ENCODE measurements at places on chromosomes 7 and 10.

DNA sequence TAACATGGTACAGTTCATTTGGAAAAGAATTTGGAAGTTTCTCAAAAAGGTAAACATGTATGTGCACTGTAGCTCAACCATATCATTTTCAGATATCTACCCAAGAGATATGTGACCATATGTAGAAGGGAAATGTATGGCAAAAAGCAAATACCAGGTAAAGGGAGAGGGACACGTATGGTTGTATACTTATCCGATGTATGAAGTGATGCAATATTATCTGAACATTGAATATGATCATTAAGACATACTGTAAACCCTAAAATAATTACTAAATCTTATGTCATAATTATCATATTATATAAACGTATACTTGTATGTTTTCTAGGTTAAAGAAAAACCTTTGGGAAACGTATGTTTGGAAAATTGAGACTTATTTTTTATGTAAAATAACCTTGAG is 367.5 kb upstream of the KCND2 start:
- DNase-seq: no peak

GRCh38 chr10:31520986-31521831 is 202.2 kb downstream of the ZEB1 start:
- no peak for DNase-seq

DNA sequence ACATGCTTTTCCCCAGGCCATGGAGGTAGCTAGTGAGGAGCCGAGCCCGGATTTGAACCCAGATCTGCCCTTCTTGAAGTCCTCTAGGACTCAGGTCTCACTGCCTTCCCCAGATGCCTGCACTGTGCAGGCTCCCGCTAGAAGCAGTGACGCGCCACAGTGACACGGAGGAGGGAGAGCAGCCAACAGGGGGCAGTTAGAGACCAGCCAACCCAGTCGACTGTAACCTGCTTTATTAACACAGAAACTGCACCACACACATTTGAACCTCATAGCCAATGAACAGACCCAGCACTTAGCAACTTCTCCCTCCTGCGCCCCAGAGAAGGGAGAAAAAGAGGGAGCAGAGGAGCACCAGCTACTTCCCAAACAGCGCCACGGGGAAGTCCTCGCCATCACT is 27.4 kb downstream of the PILRA start:
- DNase-seq: no peak

GRCh38 chr7:50209461-50210135 is 94.9 kb upstream of the IKZF1 start:
- DNase-seq: no peak

- no peak for DNase-seq
Measured at GRCh38 chr7:2934211-2934731, 90.2 kb upstream of the GNA12 start.

- no peak for DNase-seq
Measured at GRCh38 chr7:130793855-130794618, 60.0 kb upstream of the KLF14 start.

DNA sequence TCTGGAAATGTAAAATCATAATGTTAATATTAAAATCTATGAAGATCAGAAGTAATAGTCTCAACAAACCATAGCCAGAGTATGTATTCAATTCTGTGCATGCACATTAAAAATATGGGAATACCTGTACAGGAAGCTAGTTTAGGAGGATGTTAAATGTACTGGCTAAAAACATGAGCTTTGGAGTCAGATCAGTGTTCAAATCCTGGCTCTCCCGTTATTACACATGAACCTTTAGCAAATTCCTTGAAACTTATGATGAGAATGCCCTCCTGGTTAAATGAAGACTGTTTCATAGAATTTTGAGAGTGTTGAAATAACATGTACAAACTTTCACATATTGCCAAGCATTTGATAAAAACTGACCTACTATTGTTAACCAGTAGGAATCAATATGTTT is 4.6 kb downstream of the ARL4A start:
- DNase-seq: no peak

- no peak for DNase-seq
Measured at GRCh38 chr7:121279060-121279620, 49.7 kb upstream of the WNT16 start.

DNA sequence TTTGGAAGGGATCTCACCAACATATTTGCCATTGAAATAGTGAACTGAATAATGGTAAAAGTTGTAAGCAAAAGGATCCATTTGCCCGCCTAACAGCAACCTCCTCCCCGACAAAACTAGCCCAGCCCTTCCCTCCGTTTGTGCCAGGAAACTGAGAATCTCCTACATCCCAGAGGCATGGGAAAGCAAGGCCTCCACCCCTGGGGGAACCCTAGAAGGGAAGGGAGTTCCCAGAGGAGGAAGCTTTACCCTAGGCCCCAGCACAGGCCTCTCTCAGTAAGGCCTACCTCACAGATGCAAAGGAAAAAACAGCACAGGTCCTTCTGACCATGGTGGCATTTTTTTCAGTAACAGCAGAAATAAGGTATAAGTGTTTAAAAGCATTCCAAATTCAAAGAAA is 229.7 kb downstream of the ELMO1 start:
- no peak for DNase-seq

- no peak for DNase-seq
Measured at GRCh38 chr10:117537436-117537903, 5.1 kb upstream of the EMX2 start.

GRCh38 chr10:87541114-87541513 is 36.4 kb downstream of the MINPP1 start:
- DNase-seq: no peak

GRCh38 chr7:26987338-26987737 is 108.5 kb downstream of the HOXA1 start:
- no peak for DNase-seq

DNA sequence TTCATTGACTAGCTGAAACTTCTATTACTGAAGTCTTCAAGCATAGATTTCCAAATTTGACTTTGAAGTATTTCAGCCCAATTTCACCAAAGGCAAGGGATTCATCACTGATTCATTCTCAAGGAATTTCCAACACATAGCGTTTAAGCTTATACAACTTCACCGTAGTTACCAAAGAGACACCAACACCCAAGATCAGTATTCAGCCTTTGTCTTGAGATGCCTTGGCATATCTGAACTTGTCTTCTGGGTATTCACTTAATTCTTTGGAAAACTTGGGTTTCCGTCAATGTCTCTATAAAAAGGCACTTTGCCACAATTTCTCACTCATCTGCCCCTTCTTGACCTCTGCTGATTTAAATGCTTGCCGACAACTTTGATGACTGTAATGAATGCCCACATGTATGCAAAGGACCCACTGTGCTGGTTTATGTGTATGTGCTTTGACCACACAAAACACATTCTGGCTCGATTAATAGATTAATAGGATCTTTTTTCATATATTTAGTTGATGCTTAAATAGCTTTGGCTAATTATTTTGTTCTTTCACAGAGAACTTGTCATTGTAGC is 49.6 kb downstream of the TES start:
- DNase-seq: no peak

GRCh38 chr10:128884033-128884425 is 583.0 kb upstream of the MGMT start:
- no peak for DNase-seq

DNA sequence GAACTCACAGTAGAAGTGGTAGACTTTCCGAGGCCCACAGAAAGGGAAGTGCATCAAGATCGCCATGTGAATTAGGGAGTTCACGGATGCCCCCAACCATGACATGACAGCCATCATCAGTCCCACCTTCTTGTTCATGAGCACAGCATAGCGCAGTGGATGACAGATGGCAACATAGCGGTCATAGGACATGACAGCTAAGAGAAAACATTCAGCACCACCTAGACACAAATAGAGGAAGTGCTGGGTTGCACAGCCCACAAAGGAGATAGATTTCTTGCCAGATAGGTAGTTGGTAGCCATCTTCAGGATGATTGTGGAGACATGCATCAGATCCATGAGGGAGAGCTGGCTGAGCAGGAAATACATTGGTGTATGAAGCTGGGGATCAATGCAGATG is 342 bp downstream of the OR2AE1 start:
- DNase-seq: no peak

DNA sequence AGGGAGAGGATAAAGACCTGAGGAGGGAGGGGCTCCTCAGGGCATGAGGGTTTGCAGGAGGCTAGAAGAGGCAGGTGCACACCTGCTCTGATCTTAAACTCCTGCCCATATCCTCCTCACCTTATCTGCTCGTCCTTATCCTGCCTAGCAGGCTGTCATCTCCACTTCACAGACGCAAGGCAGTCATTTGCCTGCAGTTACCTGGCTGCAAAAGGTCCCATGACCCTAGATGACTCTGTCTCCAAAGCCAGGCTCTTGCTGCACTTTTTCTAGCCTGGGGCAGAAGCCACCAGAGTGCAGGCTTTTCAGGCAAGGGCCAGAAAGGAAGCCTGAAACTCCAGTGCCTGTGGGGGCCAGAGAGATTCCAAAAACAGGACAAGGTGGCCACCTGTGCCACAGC is 1.7 kb upstream of the ZNF853 start:
- DNase-seq: no peak

DNA sequence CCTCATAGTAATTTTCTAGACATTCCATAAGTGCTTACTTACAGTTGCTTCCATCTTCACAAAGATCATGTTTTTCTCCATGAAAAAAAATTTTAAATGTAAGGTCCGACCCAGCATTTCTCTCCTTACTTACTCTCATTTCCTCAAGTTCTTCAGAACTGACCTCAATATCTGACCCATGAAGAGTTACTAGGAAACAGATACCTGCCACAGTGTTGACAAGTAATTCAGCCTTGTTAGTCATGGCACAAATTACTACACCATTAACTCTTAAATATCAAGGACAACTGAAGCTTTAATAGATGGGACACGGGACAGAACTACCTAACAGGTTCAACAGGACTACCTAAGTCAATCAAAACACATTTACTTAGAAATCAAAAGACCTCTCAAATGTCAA is 316.2 kb downstream of the POM121L12 start:
- no peak for DNase-seq

- no peak for DNase-seq
Measured at GRCh38 chr7:73432676-73433075, 902 bp upstream of the FZD9 start.

DNA sequence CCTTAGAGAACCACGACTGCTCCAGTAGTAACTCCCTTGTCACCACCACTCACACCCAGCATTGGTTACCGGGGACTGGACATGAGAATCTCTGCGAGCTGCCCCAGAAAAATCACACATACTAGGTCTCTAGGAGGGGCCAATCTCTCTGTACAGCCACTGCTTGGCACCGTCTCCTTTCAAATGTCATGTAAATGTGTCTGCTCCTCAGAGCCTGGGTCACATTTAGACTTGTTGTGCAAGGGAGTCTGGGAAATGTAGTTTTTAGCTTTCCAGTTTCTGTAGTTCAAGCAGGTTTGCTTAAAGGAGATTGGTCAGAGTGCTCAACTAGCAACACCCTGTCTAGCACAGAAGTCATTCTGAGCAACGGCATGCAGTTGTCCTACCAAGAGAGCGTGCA is 60.0 kb downstream of the CHN2 start:
- no peak for DNase-seq

GRCh38 chr10:63886281-63887022 is 365.3 kb downstream of the REEP3 start:
- DNase-seq: no peak

- DNase-seq: no peak
Measured at GRCh38 chr10:124344931-124345330, 73.8 kb downstream of the OAT start.

GRCh38 chr7:28123752-28124151 is 56.8 kb downstream of the JAZF1 start:
- DNase-seq: no peak

GRCh38 chr10:49285232-49285631 is 13.7 kb upstream of the C10orf71 start:
- no peak for DNase-seq

DNA sequence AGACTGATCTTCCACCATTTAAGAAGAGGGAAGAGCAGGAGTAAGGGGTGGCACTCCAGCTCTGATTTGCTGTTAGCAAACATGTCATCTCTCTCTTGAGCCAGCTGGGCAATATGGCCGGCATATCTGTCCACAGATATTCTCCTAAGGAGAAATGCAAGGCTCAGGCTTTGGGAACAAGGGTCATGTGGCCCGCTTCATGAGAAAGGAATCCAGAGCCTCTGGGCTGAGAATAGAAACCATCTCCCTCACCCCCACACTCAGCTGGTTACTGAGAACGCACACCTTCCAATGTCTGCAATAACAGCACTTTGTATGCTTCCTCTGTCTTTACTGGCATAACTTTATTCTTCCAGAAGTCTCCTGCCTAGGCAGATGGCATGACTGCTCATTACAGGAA is 171.2 kb downstream of the ELMO1 start:
- no peak for DNase-seq

- no peak for DNase-seq
Measured at GRCh38 chr10:83432261-83433045, 706.9 kb upstream of the GHITM start.

DNA sequence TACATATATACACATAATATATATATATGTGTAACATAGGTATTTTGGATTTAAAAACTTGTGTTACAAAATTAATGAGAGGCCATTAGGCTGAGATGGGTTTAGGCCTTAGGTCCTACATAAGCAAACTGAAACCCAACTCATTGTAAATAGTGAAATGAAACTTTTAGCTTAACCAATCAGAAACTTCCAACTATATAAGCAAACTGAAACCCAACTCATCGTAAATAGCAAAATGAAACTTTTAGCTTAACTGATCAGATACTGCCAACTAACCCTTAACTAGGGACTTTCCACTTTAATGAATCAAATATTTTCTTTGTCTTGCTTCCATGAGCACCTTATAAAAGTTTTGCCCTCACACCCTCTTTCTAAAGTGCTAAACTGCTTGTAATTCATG is 17.3 kb upstream of the SAMD9L start:
- peak; percentile 62 for DNase-seq

DNA sequence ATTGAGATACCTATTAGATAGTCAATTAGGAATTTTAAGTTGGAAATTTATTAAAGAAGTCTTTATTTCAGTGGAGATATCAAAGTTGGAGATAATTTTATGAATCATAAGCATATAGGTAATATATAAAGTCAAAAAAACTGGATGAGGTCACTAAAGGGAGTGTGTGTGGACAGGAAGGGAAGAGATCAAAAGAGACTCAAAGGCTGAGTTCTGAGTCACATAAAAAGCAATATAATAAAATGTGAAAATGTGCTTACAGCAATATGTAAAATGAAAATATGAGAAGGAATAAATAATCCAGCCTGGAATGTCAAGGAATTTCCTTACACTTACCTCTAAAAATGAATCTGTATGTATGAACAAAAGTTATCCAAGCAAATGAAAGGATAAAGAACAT is 583.3 kb upstream of the SORCS1 start:
- no peak for DNase-seq

- DNase-seq: no peak
Measured at GRCh38 chr7:18250133-18250532, 222.5 kb upstream of the PRPS1L1 start.

- DNase-seq: no peak
Measured at GRCh38 chr7:87447116-87447635, 28.3 kb downstream of the ABCB4 start.

Measured in GM12864 (cell line).